ENCODE measurements at places on chromosomes 13 and 19. TPM values are rescaled to one million over a fixed set of nuclear protein-coding genes. Genes with fewer than 3 reads are reported as not detected.

The SRRM5 gene
- polyA plus RNA-seq = 0.79 TPM

The CABP5 gene
- polyA plus RNA-seq = not detected

The RSPH6A gene
- polyA plus RNA-seq = 0.03 TPM

The FUT3 gene
- polyA plus RNA-seq = 2.6 TPM

The PRX gene
- 2.4 TPM for polyA plus RNA-seq

The MAST1 gene
- polyA plus RNA-seq = 0.18 TPM

The SLITRK1 gene
- not detected for polyA plus RNA-seq

The ZNF773 gene
- 3.3 TPM for polyA plus RNA-seq

The LGI4 gene
- 3.7 TPM for polyA plus RNA-seq

The FAM216B gene
- polyA plus RNA-seq = not detected

The VSTM1 gene
- polyA plus RNA-seq = 2.1 TPM

The ISYNA1 gene
- polyA plus RNA-seq = 18.3 TPM

The IGSF23 gene
- not detected for polyA plus RNA-seq

The WDR87 gene
- polyA plus RNA-seq = not detected

The CYP2S1 gene
- polyA plus RNA-seq = 0.30 TPM

The ZSCAN1 gene
- polyA plus RNA-seq = not detected

The CYP2A7 gene
- polyA plus RNA-seq = not detected
